ENCODE measurements at places on chromosomes 5 and 9.

GRCh38 chr9:113154946-113155345 lies 4.1 kb downstream of the SLC31A2 start:
- no peak for DNase-seq

- DNase-seq: no peak
These were observed 30.7 kb upstream of the NR5A1 start for GRCh38 chr9:124537926-124538325.

GRCh38 chr5:160555581-160555970 lies 133.9 kb downstream of the PTTG1 start:
- DNase-seq: no peak

DNA sequence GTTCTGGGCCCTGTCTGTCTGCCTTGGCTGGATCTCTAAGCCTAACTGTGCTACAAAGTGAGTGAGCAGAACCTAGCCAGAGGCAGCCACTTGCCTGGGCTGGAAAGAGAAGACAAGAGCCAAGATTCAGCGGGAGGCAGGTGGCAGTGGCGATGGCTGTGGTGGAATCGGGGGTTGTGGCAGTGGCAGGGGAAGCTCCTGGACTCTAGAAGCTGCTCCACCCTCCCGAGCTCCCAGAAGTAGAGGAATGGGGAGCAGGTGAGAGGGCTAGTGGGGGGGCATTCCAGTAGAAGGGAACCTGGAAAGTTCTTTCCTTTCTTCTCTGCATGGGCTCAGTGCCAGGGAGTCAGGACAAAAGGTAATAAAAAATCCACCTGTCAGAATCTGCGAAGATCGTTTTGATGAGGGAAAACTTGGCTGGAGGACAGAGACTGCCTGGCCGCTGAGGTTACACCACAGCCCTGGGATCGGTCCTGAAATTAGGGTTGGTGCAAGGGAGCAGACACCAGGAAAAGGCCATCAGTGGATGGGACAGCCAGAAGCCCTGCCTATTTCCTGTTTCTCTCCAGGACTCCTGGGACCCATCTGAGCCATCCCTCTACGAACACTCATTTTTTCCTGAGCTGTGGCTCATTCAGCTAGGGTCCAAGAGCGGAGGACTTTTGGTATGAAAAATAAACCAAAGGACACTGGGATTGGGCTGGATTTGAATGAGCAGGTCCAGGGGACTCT lies 1.6 kb downstream of the CRAT start:
- no peak for DNase-seq

DNA sequence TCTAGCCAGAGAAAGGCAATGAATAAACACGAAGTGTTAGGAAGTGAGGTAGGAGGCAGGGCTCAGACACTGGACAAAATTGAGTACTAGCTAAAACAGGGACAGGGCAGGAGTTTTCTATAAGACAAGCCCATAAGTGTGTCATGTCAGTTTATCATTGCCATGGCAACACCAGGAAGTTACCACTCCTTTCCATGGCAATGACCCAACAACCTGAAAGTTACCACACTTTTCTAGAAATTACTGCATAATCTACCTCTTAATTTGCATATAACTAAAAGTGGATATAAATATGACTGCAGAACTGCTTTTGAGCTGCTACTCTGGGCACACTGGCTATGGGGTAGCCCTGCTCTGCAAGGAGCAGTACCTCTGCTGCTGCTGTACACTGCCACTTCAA lies 442.5 kb upstream of the COX7C start:
- no peak for DNase-seq

GRCh38 chr9:104911032-104911607 lies 16.8 kb downstream of the ABCA1 start:
- no peak for DNase-seq

GRCh38 chr5:175305251-175305650 lies 138.7 kb downstream of the DRD1 start:
- DNase-seq: no peak

DNA sequence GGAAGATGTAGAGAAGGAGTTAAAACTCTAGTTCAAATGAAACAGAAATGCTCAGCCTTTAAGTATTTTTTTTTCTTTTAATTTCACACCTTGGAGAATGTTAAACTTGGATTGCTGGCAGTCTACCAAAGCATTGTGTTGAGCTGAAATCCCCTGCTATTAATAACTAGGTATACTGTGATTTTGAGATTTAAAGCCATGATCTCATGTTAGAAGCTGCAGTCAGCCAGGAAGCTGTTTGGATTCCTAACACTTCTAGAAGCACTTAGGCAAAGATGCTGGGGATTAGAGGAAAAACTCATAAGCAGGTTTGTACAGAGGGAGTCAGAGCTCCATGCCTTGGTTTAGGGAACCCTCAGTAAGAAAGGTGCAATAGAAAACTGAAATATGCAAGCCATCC lies 141.4 kb downstream of the KIF4B start:
- DNase-seq: no peak

DNA sequence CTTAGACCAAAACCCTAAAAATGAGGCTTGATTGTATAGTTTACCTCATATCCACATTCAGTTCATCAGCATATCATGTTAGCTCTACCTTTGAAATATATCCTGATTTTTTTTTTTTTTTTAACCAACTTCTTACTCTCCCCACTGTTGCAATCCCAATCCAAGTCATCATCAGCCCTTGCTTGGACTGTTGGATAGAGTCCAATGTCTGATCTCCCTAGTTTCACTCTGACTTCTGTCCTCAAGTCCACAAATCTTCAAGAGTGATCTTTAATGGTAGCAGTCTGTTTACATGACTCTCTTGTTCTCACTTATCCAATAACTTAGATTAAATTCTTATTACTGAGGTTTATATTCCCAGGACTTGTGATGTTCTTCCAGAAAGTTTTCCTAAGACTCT lies 30.8 kb downstream of the NAA35 start:
- DNase-seq: no peak

DNA sequence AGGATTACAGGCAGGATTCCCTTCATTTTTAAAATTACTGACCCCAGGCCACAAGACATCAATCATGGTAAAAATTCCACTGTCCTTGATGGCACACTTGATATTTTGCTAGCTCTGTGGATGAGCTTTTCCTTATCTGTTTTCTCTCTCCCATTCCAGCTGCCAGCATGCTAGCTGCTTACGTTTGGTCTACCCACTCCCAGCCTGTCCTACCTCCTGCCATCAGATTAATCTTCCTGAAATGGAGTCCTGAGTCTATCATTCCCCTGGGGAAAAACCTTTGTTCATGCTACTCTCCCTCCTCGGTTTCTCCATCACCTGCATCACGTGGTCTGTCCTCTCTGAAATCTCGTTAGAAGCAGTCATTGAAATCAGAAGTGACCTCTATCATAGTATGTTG lies 108.9 kb downstream of the F2RL2 start:
- DNase-seq: no peak

DNA sequence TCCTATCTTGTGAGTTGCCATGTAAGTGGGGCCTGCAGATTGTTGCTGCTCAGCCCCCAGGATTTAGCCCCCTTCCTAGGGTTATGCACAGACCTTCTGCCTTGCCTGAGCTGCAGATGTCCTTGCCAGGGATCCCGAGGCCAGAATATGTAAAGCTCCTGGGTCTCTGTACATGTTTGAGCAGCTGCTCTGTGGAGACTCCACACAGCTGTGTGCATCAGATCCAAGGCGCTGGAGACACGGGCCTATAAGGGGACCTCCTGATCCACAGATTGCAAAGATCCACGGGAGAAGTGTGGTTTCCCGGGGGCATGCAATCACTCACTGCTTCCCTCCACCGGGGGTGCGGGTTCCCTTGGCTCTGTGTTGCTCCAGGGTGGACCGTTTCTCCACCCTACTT lies 28.9 kb downstream of the TAF11L14 start:
- no peak for DNase-seq

DNA sequence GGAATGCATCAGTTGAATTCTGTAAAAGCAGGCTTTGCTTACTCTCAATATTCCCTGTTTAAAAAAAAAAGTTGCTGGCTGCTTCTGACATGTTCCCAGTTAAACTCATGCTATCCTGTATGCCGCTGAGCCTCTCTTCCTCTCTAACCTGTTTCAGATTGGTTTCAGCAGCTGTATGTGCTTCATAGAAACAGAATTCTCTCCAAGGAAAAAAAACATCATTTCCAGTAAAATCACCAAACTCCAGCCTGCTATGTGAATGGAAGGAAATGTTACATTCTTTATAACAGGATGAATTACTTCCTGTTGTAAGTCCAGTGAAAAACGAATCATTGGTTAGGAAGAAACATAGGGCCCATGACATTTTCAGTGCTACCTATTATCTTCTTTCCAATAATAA lies 25.7 kb upstream of the KCNV2 start:
- no peak for DNase-seq

DNA sequence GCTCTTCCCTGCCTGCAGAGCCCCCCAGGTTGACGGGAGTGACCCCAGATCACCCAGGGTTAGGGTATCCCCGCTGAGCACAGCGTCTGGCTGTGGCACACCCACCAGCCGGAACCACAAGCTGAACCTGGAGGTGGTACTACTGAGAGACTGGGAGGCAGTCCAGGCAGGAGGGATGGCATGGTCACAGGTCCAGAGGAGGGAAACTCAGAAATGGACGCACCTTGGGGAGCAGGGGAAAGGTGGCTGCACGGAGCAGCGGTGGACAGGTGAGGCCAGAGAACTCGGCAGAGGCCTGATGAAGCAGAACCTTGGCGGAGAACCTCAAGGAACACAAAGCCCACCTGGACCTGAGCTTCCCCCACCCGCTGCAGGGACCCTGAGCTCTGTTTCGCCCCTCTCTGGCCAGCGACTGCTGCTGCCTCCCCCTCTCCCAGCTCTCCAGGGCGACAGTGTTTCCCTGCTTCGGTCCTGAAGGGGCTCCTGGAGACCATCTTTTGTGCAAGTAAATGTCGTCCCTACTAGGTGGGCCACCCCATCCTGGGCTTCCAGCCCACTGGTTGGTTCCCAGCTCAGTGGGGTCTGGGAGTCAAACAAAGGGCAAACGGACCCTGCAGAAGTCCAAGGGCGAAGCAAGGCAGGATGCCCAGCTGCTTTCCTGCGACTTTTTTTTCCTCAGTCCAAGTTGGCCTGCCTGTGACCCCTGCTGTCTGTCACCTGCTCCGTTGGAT lies 845 bp downstream of the ADGRD2 start:
- peak; percentile 23 for DNase-seq

GRCh38 chr5:139670369-139671095 lies 22.4 kb downstream of the CXXC5 start:
- DNase-seq: peak; percentile 66

DNA sequence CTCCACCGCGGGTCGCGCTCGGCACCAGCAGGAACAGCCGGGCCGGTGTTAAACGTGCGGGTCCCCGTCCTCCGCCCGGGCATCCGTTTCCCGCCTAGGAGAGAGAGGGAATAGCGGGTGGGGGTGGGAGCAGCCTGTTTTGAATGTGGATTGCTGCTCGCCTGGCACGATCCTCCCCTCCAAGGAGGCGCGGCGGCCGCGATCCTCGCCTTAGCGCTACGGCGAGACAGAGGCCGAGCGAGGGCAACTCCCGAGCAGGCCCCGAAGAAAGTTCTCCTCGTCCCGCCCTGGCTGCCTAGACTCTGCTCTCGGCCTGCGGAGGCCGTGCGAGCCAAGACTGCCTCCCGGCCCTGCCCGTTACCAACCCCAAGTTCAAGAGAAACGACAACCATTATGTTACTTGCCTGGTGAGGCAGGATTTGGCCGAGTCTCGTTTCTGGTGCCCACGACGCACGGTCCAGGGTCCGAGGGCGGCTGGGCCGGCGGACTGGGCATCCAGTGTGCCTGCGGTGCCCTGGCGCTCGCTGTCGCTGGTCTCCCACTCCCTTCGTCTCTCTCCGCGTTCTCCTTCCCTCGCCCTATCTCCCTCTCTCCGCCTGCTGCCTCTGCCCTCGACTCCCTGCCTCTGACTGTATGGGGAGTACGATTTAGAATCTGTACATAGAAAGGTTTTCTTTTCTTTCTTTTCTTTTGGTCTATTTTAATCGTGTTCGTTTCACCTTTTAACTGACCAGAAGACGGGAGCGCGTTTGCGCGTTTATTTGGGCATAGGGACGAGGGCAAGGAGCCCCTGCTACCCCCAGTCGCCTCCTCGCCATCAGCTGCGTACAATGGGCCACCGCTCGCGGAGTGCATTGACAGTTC lies 724 bp downstream of the NR2F1-AS1 start:
- no peak for DNase-seq

DNA sequence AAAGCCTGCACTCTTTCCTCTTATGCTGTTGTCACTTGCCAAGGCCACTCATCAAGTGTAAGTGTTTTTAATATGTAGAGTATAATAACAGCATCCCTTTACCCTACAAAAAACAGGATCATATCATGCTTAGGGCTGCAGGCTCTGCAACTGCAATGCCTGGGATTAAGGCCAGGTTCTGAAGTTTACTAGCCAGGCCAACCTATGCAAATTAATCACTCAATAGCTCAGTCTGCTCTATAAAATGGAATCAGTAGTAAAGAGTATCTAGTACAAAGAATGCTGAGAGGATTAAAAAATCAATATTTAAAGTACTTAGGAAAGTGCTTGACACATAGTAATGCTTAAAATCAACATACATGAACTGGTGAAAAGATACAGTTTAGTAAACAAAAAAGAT lies 253.3 kb downstream of the EDIL3 start:
- DNase-seq: no peak
